ENCODE measurements at places on chromosomes 7 and 10.
A peak's percentile ranks its signal among the peaks of the same experiment; 100 is the strongest.

DNA sequence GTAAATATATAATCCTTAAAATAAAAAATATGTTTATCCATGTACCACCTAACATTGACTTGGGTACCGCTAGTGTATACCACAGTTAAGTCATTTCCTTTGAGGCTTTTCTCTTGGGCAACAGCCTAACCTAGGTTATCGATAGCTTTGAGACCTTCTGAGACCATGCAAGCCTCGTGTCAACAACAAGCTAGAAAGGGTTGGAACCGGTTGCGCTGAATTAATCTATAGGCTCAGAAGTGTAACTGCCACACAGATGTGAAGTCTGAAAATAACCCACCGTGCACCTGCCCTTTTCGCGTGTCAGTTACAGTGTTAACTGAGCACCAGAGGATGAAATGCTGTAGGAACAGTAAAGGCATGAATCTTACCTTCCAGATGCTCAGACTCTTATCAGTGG lies 59.8 kb downstream of the ARID5B start:
- no peak for DNase-seq

GRCh38 chr10:86974484-86974883 lies 6.2 kb downstream of the ADIRF start:
- no peak for DNase-seq

DNA sequence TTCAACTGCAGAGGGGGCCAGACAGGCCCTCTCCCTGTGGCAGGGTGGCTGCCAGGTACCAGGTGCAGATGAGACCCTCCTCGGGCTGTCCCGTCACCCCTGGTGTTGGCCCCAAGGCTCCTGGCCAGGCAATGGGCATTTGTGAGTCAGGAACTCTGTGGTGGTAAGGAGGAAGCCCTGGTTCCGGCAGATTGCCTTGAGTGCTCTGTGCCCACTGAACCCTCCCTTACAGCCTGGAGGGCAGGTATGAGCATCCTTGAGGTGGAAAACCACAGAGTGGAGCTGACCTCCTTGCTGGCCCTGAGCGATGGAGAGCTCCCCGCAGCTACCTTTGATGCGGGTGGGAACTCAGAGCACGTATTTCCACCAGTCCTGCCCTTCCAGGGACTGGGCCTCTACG lies 2.0 kb downstream of the PAOX start:
- no peak for DNase-seq

DNA sequence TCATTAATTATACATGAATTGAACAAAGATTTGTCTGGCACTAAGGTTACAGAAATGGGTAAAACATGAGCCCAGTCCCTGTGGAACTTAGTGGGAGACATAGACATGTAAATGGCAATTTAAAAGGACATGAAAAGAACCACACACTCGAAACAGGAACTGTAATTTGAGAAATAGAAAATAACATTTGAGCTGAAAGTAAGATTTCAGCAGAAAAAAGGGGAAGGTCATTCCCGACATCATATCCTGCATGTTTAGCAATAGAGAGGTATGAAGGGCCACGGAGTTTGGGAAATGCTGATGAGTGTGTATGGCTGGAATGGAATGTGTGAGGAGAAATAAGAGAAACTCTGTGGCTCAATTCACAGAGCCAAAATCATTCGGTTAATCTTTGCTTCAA lies 175.4 kb upstream of the AHR start:
- DNase-seq: no peak

- peak; percentile 21 for DNase-seq
Measured at GRCh38 chr10:124153023-124153826, 59.8 kb upstream of the CHST15 start.

- DNase-seq: no peak
Measured at GRCh38 chr10:73875139-73875475, 752 bp upstream of the CAMK2G start.

GRCh38 chr7:4069268-4070095 lies 612.6 kb upstream of the FOXK1 start:
- DNase-seq: no peak

DNA sequence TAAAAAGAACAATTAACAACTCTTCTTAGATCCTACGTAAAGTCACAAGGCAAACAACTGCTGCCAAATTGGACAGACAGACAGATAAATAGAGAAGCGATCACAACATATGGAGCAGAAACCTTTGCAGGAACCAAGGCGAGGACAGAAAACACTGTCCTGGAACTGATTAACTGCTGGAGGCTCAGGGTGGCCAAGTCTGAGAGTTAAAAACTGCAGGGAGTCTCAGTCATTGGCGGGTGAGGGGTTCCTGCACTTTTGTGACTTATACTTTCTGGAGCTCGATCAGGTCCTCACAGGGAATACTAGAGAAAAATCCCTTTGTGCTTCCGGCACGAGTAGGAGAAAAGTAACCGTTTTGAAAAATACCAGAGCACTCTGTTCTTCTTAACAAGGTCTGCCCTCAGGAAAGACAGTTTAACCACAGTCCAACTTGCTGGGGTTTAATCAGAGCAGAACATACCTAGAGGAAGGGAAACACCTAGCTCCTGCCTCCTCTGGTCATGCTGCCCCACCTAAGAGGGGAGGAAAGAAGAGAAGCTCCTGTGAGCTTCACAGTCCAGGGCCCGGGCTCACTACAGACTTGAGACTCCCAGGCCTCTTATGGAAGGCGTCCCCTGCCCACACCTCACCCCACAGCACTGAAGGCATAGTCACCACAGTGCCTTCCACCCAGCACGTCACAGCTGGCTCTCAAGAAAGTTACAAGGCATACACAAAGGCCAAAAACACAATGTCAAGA lies 74.9 kb downstream of the LARP4B start:
- no peak for DNase-seq

DNA sequence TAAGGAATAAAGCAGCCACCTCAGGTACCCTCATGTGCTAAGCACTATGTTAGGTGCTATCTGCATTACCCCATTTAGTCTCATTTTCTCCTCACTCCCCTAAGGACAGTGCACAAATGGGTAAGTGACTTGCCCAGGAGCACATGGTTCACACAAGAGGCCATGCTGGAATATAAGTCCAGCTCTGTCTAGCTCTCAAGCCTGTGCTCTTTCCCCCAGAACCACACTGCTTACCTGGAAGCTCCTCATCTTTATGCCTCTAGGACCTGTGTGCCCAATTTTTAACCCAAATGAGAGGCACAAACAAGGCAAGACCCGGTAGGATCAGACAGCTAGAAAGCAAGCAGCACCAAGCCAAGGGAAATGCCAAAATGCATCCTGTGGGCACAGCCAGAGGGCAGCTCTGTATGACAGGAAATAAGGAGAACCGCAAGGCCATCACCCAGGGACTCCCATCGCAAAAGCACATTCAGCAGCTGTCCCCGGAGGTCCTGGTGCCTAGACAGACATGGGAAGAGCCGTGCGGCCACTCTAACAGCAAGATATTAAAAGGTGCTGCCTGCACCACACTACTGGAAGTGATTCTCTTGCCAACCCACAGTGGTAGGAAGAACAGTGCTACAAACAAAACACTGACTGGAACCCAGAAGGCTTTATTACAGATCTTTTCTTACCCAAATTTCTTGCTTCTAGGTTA lies 88.1 kb downstream of the GSAP start:
- DNase-seq: no peak

DNA sequence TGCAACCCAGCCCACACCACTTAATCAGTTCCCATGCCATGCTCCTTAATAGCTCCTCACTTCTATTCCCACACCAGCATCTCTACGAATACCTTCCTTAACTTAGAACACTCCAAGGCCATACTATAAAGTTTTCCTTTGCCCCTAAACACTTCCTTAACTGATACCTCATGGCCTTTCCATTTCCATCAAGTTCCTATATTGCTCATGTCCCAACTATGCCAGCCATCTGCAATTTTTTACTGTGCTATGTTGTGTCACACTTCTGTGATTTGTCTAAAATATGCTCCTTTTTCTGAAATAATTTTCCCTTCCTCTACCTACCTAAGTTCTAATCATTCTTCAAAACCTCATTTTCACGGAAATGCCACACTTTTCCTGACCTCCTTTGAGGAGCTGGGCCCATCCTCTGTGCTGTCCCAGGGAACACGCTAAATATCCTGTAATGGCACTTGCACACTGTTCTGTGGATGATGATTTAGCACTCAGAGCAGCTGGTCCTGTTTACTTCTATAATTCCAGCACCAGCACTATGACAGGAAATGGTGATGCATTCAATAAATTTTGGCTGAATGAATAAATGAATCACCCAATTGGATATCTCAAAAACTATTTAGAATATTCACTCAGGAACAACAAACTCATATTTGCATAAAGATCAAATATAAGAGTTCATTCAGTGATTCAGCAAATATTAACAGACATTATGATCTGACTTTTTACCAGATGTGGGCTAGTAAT lies 266.5 kb upstream of the HGF start:
- no peak for DNase-seq

DNA sequence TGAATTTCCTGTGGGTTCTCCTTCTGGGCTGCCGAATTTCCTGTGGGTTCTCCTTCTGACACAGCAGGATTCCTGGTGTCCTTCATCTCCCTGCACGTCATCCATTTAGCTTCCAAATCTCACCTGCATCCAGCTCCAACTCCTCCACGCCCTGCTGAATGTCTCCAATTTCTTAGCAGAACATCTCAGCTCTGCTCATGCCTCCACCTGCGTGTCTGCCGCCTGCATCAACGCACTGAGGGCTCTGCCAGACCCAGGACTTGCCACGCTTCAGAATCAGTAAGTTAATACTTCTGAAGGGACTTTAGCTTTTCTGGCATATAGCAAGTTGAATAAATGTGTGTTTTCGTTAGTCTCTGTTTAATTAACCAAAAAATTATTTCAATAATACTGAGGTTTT lies 31.1 kb upstream of the VIPR2 start:
- DNase-seq: no peak

- no peak for DNase-seq
Measured at GRCh38 chr10:20058135-20058534, 241.9 kb downstream of the PLXDC2 start.

GRCh38 chr7:31192986-31193385 lies 140.9 kb downstream of the ADCYAP1R1 start:
- no peak for DNase-seq

DNA sequence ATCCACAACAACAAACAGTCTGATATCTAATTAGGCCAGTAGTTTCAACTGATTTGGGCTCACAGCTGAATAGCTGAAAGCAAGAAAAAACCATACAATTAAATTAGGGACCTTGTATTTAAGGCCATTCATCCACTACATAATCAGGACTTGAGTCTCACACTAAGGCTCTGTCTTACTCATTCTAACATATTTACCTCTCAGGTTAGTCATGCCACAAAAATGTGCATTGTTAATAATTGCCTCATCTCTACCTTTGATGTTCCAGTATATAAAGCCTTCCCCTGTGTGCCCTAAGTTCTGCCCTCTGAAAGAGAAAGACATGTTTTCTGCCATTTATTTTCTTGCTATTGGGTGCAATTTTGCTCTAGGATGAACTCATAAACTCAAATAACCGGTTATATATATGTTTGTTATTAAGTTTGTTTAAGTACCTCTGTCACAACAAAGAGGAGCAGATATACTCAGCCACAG lies 5.3 kb upstream of the C1GALT1 start:
- DNase-seq: no peak

- DNase-seq: no peak
Measured at GRCh38 chr10:120069700-120070099, 177.2 kb downstream of the SEC23IP start.

DNA sequence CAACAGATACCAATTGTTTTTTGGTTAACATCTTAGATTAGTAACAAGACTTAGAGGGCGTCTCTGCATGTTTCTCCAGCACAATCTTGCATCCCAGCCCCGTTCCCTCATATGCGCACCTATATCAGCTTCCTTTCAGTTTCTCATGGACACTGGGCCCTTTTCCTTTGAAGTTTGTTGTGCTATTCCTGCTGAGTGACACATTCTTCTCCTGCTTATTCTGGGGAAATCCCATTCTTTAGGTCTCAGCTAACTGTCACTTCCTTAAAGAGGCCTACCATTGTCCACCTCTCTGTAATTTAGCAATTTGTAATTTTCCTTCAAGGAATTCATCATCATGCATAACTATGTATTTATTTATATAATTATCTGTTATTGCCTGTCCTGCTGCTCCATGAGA lies 110.3 kb upstream of the STEAP1B start:
- no peak for DNase-seq

DNA sequence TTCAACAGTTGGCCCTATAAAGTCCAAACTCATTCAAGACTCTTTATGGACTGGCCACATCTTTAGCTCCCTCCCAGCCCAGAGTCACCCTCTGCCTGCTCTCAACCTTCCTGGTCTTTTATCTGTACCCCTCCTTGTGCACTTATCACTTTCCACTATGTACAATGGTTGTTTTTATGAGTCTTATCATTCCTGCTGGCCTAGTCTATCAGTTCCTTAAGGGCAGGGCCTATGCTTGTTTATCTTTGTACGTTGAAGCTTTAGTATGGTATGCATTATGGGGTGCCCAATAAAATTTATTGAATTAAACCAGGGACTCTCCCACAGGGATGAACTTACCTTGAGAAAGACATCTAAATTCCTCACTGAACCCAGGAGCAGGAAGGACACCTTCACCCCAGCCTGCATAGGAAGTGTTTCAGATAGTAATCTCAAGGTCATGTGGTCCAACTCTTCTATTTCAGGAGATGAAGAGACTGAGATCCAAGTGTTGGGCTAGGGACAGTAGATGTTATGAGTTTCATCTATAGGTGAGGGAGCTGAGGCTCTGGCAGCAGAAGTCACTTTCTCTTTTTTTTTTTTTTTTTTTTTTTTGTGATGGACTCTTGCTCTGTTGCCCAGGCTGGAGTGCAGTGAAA lies 13.3 kb upstream of the PDCD4 start:
- DNase-seq: no peak

DNA sequence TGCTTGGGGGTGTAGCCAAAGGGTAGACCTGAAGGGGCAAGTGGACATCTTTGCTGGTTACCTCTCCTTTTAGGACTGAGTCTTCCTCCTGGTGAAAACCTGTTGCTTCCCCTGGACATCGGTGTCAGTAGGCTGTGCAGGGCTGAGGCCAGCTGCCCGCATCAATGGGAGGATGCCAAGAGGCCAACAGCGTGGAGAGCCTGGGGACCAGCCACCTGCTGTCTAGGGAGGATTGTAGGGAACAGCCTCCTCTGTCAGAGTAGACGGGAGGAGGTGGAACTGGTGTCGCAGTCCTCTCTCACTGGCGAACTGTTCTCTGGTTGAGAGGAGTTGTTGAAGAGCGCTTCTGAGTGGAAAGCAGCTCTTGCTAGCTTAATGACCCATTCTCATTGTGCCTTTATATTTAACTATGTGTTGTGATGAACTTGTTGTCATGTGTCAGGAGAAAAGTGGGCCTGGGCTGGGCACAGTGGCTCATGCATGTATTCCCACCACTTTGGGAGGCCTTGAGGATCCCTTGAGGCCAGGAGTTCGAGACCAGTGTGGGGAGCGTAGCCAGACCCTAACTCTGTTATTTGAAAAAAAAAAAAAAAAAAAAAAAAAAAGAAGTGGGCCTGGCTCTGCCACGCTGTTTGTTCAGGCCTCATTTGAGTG lies 1.8 kb downstream of the SUFU start:
- no peak for DNase-seq

GRCh38 chr7:132002343-132002968 lies 446.0 kb upstream of the PODXL start:
- DNase-seq: no peak
